Effector CD8-positive, alpha-beta T cell (primary cell): ENCODE measurements at places on chromosomes 11 and 22.
A peak's percentile ranks its signal among the peaks of the same experiment; 100 is the strongest.

DNA sequence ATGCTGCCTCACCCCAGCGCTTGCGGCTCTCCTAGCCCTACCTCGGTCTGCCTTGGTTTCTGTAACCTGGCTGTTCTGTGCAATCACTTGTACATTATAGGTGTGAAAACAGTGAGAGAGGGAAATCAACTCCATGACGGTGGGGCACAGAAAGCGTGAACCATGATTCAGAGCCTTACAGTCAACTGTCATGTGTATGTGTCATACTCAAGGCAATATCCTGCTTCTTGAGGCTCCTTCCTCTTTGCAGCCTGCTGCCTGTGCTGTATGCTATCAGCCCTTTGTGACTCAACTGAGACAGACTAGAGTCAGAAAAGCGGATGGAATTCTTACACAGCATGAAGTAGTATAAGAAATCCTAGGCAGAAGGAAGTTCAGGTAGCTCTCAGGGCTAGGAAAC is 2.1 kb downstream of the NRIP3 start:
- no peak for DNase-seq

- DNase-seq = no peak
These were observed 83.7 kb downstream of the BLID start for GRCh38 chr11:122032317-122032716.

DNA sequence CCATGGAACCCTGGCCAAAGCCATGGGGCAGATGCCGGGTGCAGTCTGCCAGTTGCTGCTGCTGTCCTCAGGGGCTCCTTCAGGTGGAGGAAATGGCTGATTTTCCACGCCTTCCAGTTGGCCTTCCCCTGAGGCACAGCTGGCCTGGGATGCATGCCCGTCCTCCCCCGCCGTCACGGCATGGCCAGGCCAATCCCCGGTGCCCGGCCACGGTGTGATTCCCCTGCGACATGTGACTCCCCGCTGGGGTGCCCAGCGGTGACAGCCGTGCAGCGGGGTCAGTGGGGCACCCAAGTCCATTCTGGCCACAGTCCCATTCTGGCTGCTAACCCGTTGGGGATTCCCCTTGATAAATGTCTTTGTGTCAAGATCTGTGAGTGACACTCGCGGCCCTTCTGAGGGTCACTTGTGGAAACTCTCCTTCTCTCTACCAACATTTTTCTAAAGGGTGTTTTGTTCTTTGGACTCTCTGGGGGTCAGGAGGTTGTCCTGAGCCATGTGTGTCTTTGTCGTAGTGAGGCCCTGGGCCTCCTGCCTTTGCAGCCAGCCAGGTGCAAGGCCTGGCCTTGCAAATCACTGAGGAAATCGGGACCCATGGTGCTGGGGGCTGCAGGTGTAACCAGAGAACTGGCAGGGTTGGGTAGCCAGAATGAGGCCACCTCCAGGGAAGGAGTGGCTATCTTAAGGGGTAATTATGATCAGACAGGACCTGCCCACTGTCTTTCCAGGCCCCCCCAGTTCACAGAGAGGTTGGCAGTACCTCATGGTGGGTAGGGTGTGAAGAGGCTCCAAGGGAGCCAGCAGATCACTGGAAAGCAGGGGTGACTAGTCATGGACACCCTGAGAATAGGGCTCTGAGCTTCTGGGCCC is 37.1 kb downstream of the KCNQ1OT1 start:
- DNase-seq = no peak

GRCh38 chr11:72570893-72571661 is 103.1 kb downstream of the PDE2A start:
- no peak for DNase-seq

GRCh38 chr22:35072925-35073324 is 7.0 kb downstream of the ISX start:
- DNase-seq = no peak

DNA sequence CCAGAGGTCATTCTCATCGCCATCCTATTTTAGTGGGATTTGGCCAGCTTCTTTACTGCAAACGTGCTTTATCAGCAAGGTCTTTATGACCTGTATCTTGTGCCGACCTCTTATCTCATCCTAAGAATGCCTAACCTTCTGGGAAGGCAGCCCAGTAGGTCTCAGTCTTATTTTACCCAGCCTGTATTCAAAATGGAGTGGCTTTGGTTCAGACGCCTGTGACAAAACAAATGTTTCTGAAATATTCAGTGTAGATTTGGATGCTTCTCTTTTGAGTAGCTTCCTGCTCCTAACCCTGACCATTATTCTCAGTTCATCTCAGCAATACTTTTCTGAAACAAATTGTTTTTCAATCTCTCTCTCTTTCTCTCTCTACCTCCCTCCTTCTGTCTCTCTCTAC is 60.1 kb downstream of the TRIM44 start:
- no peak for DNase-seq

- DNase-seq = no peak
These were observed 35.2 kb downstream of the PPP2R1B start for GRCh38 chr11:111730871-111731591.

GRCh38 chr11:67356864-67357561 is 3.7 kb upstream of the POLD4 start:
- peak; percentile 54 for DNase-seq

DNA sequence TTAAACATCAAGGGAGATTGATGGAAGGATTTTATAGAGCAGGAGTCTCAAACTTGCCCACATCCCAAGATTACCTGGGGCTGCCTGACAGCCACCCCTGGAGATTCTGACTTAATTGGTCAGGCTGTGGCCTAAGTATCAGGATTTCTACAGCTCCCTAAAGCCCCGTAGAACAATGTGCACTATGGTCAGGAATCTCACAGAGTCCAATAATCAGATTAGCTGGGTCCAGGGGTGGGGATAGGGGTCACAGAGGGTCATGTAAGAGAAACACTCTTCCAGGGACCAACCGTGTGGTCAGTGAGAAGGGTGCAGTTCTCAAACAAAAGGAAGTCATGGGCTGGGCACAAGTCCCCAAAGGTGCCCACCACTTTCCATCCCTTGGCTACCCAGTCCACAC is 20.5 kb upstream of the FBLN1 start:
- no peak for DNase-seq

GRCh38 chr11:114179234-114179941 is 116.8 kb upstream of the NNMT start:
- DNase-seq = no peak

DNA sequence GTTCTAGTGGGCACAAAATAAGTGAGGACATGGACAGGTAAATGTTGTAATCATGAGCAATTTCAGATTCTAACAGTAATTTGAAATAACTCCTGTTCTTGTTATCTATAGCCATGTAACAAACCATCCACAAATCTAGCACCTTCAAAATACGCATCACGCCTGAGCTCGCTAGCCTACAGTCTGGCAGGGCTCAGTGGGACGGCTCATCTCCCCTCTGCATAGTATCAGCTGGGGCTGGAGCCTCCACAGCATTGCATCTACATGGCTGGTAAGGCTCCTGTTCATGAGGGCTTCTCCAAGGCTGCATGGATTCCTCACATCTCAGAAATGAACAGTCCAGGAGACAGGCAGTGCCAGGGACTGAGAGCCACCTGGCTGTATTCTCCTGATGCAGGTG is 112.6 kb downstream of the KCNQ1 start:
- no peak for DNase-seq

DNA sequence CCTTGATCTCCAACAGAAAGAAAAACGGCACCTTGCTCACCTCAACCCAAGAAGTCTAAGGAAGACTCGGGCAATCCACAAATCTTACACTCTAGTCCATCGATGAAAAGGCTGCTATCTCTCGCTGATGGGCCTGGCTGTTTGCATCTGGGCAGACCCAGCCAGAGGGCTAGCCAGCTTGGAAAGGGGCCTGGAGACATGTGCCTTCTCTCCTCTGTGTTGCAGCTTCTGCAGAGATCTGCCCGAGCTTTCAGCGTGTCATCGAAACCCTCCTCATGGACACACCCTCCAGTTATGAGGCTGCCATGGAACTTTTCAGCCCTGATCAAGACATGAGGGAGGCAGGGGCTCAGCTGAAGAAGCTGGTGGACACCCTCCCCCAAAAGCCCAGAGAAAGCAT is 3.2 kb downstream of the SCGB1A1 start:
- DNase-seq = no peak

DNA sequence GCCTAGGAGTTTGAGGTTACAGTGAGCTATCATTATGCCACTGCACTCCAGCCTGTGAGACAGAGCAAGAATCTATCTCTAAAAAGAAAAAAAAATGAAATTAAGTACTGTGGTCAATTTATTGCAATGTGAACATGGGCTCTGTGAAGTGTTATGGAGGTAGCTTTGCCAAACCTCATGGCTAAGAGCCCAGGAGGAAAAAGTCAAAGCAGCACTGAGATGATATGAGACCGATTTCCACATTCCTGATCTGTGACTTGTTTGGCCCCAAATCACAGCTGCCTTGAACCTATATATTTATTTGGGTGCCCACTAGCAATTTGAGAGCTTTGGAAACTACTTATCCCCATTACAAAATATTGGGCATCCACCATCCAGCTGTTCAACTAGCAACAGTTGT is 29.8 kb upstream of the TMEM135 start:
- no peak for DNase-seq

DNA sequence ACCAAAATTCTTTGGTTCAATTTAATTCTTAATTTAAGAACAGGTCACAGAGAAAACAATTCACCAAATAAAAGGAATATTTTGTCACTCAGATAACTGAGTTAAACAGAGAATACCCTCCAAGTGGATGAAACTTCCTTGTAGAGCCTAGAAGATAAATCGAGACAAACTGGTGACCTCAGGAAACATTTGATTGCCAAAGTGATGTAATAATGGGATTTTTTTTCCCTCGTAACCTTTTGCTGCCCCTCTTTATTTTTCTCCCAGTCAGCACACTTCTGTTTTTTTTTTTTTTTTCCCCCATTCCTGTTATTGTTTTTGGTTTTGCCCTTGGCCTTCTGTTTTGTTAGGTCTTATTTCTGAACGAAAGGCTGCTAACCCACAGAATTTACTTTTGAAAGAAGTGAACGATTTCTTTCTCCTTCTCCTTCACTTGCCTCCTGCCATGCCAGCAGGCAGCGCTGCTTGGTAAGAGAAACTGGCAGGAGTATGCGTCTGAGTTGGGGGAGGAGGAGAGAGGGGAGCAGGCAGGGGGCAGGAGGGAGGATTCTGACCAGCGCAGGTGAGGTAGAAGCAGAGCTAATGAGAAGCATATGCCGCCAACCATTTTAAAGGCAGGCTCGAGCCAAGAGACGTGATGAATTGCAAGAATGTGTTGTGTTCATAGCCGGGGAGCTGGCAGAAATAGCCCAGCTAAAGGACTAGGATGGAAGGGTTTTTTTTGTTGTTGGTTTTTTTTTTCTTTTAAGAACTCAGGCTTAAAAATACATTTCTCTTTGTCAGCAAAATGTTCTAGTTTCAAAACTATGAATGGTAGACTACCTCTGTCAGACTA is 121.9 kb upstream of the MTMR2 start:
- DNase-seq = no peak

DNA sequence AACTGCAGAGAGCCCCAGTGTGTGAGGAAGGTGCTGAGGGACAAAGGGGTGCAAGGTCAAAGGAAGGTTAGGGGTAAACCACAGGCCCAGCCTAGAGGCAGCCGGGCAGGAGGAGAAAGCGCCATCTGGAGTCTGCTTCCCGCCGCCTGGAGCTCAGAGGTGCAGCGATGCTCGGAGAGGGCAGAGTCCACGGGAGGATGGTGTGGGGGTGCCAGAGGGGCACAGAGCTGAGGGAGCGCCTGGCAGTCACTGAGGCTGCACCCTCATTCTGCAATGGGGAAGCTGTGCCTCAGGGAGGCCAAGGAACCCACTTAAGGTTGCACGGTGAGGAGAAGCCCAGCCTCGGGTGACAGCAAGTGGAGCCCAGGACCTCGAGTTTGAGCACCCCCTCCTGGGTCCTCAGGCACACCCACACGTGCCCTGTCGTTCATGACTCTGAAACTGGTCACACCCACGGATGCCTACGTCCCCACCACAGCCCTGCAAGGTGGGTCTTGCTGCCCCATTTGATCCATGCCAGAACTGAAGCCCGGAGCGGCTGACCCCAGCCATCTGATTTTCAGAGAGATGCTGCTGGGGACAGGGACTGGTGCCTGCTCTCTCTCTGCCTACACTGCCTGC is 1.6 kb downstream of the IL2RB start:
- no peak for DNase-seq

DNA sequence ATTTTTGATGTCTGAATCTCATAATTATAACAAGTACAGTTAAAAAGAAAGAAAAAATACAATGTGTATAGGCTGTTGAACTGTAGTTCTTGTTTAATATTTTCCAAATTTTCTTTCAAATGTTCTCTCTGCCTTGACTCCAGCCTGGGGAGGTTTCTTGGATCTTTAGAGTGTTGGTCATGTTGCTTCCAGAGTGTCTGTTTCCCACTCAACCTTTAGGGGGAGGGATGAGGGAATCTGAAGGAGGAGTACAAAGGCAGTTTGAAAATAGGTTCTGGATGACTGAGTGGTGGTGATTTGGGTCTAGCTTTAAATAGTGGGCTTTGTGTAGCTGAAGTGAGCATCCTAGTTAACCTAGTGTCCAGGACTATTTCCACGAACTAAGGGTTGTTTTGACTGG is 2.0 kb downstream of the CTNND1 start:
- no peak for DNase-seq

GRCh38 chr22:23744485-23744884 is 6.4 kb downstream of the ZNF70 start:
- no peak for DNase-seq

- DNase-seq = no peak
These were observed 131.4 kb upstream of the C11orf58 start for GRCh38 chr11:16606784-16607674.

DNA sequence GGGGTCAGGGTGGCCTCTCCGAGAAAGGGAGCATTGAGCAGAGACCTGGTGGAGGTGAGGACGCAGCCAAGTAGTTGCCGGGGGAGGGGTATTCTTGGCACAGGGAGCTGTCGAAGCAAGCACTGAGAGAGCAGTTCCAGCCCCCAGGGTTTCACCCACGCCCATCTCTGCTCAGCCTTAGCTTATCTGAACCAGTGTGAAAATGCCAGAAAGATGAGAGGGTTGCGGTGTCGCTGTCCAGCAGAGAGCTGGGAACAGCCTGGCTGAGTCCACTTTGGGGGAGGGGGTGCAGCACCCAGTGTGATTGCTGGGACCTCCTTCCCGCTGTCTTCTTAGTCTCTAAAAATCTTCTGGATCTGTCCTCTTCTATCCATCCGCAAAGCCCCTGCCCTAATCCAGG is 123.3 kb upstream of the TBCEL start:
- no peak for DNase-seq

DNA sequence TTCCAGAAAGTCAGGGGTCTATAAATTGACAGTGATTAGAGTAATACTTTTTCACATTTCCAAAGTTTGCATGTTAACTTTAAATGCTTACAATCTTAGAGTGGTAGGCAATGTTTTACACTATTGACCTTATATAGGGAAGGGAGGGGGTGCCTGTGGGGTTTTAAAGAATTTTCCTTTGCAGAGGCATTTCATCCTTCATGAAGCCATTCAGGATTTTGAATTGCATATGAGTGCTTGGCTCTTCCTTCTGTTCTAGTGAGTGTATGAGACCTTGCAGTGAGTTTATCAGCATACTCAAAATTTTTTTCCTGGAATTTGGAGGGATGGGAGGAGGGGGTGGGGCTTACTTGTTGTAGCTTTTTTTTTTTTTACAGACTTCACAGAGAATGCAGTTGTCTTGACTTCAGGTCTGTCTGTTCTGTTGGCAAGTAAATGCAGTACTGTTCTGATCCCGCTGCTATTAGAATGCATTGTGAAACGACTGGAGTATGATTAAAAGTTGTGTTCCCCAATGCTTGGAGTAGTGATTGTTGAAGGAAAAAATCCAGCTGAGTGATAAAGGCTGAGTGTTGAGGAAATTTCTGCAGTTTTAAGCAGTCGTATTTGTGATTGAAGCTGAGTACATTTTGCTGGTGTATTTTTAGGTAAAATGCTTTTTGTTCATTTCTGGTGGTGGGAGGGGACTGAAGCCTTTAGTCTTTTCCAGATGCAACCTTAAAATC is 5.3 kb downstream of the MALAT1 start:
- no peak for DNase-seq

GRCh38 chr11:73406619-73407018 is 30.4 kb downstream of the RELT start:
- no peak for DNase-seq
